T-helper 22 cell (primary cell): ENCODE measurements at places on chromosomes 12 and 14.

DNA sequence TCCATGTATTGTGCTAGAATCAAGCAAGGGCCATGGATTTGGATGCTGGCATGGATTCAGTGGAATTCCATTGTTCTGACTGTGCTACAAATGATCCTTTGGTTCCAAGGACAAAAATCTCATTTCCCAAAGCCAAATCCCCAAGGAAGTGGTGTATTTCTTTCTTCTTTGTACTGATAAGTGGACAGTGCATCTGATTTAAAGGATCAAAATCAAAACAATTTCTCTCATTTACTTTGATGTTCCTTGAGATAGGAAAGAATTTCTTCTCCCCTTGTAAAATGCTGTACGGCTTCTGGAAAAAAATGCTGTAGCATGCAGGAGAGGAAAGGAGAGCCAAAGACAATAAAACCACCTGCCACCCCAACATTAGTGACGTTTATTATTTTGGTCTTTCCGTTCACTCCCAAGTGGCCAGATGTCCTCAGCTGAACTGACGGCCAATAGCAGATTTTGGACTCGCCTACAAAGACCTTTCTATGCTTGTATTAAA is 185.7 kb downstream of the PRKD1 start:
- no peak for DNase-seq

DNA sequence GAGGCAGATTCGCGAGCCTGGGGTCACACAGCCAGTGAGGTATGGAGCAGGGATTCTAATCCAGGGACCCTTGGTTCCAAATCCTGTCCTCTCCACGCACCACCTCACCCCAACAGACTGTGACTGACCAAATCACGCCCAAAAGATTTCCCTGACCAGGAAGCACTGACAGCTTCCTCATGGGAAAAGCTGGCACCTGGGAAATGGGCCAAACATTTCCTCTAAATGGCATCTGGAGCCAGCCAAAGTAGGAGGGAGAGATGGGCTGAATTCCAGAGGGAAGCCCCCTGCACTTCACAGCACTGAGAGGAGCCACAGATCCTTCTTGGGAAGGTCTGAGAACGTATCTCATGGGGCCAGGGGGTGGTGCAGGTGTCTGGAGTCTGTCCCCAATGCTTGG is 28.8 kb downstream of the CCDC92 start:
- DNase-seq: no peak

GRCh38 chr14:63308723-63309317 is 9.9 kb downstream of the GPHB5 start:
- DNase-seq: no peak

- DNase-seq: no peak
These were observed 23.3 kb downstream of the TAS2R7 start for GRCh38 chr12:10779103-10779502.

GRCh38 chr14:36506732-36507614 is 13.1 kb downstream of the NKX2-1 start:
- DNase-seq: no peak

GRCh38 chr12:99282086-99282485 is 365.5 kb upstream of the GARIN6 start:
- DNase-seq: no peak

DNA sequence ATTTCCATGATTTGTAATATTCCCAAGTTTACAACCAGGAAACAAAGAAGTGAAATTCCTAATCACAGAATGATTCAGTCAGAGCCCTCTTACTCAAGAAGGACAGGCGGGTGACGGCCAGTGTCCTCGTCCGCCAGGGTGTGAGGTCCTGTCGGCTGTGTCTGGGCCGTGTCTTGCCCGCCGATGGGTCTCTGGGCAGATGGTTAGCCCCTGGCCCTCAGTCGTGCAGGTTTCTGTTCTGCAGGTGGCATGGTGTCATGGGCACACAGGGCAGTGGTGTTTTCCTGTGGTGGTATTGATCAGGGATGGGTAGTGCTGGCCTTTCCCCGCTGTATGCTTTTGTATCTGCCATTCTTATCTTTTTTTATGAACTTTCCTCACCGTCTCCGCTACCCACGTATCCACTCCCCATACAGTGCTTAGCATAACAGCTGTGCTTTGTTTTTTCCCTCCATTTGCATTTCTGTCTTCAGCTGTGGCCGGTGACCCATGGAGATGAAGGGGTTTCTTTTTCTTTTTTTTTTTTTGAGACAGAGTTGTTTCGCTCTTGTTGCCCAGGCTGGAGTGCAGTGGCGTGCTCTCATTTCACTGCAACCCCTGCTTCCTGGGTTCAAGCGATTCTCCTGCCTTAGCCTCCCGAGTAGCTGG is 100.7 kb downstream of the TSPAN9 start:
- DNase-seq: no peak

- DNase-seq: no peak
These were observed 497.8 kb downstream of the NAV3 start for GRCh38 chr12:78328524-78328923.

DNA sequence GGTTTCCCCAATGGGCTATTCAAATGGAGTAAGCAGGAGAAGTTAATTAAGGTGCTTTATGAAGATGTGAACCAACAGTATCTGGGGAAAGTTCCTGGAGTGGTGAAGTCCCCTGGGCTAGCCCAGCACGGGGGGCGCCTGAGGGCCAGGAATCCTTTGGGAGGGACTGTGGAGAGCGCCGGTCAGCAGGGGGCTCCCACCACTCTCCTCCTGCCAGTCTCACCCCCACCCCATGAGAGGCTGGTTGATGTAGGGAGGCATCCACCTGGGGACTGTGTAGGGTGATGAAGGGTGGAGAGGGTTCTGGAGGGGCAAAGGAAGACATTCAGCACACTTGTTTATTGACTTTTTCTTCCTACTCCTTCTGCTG is 4.4 kb downstream of the CEBPE start:
- DNase-seq: no peak

DNA sequence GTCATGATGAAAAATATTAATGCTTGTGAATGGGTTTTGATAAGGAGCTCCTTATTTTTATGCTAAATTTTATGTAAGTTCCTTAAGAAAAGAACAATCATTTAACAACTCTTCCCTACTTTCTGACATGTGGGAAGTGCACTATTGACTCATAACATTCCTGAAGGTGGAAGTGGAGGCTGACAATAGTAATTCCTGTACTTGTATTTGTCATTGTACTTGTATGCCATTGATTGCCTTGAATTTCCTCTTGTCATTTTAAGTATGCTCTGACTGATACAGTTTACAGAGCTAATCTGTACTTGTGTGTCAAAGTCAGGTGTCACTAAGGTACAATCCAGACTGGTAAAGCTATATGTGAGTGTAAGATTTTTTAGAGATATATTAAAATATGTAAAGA is 440.0 kb downstream of the SLC16A7 start:
- no peak for DNase-seq

GRCh38 chr12:44377443-44378187 is 498.5 kb downstream of the NELL2 start:
- DNase-seq: no peak

GRCh38 chr14:72315714-72316113 is 383.5 kb downstream of the RGS6 start:
- DNase-seq: no peak

GRCh38 chr12:132478845-132479244 is 11.1 kb upstream of the FBRSL1 start:
- no peak for DNase-seq

DNA sequence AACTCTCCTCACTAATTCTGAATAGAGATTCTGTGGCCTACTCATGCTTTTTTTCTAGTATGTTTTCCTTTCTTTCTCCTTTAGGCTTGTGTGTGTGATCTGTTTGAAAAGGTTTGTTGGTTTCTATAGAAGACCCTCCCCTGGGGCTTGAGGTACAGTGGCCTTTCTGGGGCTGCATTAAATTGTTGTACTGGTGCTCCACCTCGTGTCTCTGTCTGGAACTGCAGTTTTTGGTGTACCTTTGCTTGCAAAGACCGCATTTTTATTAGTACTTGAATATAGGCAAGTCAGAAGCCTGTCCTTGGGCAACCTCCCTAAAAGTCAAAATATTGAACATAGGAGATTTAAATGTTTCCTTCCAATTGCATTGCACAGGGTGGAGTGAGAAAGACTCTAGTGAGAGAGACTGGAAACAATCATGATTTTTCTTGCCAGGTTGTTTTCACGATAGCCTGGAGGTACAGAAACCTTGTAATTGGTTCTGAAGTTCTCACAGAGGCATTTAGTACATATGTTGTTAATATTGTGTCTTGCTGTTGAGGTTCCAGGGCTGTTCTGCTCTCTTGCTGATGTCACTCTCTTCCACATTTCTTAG is 39.0 kb downstream of the SLCO1B1 start:
- DNase-seq: no peak

- DNase-seq: no peak
These were observed 12.4 kb downstream of the HSP90AA1 start for GRCh38 chr14:102074415-102074964.
